ENCODE measurements at places on chromosomes 7 and 10.

DNA sequence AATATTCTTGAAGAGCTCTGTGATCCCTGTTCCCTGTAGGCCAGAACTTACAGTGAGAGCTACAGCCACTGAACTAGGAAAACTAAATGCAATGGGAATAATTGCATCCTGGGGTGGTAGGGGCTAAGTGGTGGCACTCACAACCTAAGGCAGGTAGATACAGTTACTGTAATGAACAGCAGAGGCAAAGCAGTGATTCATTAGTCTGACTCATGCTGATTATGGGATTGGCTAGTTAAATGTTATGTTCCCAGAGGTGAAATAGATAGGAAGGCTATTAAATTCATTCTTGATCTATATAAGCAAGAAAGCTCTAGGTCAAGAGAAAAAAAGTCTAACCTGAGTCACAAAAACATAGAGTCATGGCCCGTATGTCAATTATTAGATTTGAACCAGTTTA lies 173.1 kb upstream of the MALRD1 start:
- no peak for DNase-seq

GRCh38 chr7:54729107-54729506 lies 29.9 kb downstream of the SEC61G start:
- DNase-seq = no peak

DNA sequence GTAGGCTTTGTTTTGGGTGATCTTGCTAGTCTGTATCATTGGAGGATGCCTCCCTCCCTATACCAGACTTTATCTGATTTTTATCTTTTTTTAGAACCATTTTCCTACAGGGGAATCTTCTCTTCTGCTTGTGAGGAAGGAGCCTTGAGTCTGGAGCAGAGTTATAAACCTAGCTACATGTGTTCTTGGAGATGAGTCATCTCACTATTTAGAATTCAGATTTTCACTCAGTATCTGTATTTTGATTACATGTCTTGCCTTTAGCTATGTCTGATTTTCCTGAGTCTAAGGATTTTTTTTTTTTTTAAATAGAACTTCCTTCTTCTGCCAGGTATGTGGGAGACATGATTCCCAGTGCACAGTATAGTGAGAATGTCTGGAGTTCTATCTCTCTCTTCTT lies 211.6 kb upstream of the MBL2 start:
- DNase-seq = no peak

DNA sequence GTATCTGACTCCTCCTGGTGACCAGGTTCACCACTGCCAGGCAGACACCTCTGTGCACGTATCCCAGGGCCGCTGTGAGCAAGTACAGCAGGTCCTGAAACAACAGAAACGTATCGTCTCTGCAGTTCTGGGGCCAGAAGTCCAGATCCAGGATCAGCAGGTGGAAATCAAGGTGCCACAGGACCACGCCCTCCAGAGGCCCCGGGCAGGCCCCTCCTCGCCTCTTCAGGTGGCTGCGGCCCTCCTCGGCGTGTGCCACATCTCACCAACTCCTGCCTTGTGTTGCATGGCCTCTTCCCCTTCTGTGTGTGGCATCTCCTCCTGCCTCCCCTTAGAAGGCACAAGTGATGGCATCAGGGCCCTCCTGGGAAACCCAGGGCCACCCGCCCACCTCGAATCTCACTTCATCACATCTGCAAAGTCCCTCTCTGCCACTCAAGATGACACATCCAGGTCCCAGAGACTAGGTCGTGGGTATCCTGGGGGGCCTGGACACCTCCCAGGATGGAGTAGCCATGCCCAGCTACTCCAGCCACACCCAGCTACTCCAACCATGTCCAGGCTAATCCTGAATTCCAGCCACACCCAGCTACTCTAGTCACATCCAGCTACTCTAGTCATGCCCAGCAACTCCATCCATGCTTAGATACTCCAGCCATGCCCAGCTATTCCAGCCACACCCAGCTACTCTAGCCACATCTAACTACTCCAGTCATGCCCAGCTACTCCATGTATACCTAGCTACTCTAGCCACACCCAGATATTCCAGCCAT lies 52.6 kb upstream of the DNAAF5 start:
- no peak for DNase-seq

DNA sequence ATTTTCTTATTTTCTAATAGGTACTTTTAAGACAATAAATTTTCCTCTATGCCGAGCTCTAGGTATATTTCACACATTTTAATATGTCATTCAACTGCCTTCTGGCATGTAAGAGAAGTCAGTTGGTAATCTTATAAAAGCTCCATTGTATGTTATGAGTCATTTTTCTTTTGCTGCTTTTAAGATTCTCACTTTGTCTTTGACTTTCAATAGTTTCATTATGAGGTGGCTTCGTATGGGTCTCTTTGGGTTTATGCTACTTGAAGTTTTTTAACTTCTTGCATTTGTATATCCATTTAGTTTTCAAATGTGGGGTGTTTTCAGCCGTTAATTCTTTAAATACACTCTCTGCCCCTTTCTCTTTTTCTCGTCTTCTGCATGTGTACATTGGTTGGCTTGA lies 80.5 kb downstream of the ABCA13 start:
- DNase-seq = no peak

DNA sequence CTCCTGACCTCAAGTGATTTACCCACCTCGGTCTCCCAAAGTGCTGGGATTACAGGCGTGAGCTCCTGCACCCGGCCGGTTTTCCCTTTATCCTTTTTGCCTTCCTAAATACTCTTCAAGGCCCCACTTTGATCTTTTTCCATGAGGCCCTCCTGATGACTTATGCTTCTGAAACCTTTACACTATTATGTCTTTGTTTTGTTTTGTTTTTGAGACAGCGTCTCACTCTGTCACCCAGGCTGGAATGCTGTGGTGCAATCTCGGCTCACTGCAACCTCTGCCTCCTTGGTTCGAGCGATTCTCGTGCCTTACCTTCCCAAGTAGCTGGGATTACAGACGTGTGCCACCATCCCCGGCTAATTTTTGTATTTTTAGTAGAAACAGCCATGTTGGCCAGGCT lies 3.8 kb downstream of the STMP1 start:
- no peak for DNase-seq

- DNase-seq = no peak
Measured at GRCh38 chr7:141549582-141549981, 1.6 kb upstream of the AGK start.

DNA sequence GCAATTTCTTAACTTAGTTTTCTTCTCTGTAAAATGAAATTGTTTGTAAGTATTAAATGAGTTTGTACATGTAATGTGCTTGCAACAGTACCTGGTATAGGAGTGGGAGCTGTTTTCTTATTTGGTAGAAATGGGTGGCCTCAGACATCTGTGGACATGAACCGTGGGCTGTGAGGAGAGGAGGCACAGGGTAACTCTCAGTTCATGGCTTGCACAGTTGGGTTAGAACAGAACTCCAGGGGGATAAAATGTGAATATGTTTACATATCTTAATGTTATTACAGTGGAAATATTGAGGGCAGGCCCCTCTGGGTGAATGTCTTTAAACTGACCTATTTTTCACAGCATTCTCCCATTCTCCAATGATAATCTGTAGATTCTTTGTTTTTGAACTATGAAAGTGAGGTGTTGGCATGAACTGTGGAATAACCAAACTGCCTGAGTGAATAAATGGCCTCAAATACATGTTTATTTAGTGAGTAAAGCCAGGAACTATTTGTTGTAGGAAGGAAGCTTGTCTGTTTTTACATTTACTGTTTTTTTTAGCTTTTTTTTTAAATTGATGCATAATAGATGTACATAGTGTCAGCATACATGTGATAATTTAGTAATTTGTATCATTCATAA lies 2.6 kb downstream of the ABCA13 start:
- DNase-seq = no peak

DNA sequence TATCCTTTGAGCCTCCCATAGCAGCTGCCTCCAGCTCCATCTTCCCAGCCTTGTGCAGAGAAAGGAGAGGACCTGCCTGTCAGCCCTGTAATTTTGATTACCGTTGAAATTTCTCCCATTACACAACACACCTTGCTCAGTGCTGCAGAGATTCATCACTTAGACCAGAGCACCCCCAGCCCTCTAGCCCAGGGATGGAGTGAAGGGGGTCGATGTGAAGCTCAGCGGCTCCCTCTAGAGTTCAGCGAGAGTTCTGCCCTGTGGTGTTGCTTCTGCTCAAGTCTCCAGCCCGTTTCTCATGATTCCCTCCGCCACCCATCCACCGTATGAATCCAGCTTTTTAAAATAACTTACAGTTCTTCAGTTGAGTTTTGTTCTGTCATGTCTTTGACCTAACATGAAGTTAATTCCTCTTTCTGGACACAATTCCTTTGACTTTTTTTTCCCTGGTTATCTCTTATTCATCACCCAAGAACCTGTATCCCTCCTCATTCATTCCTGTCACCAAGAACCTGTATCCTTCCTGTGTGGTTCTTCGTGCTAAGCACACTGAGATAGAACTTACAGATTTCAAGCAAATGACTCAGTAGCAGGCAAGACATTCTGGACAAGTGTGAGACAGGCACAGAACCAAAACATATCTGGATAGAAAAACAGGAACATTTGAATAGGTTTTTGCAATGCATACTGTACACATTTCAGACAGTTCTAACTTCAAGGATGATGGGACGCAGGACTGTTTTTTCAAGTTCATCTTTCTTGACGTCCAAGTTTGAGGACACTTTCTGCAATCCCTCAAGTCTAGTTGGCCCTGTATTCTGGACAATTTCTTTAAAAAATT lies 35.0 kb upstream of the ZNF32 start:
- DNase-seq = no peak

DNA sequence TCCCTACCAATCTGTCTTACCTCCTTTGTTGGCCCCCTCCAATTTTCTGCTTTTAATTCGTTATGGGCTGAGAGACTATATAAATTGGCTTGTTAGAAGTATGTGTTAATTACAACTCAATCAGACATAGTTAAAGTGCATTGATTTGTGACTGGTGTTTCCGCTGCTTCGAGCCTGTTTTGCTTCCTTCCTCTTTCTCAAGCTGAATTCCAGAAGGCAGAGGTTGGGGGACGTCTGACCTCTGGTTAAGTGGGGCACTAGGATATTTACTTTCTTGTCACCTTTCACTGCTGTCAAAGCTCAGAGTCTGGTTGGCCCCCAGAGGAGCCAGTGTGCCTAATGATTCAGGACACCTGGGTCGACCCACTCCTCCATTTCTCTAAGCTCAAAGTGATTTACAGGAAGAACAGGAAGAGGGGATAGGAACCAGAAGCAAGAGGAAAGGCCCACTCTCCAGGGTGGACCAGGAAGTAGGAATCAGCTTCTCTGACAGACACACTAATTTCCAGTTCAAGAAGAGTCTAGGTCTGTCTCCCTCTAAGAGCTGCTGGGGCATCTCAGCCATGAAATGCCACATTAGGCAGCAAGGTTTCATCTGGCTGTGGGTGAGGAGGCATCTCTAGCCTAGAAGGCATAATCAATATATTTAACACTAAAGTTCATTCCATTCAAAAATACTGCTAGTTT lies 397.2 kb upstream of the NPVF start:
- DNase-seq = no peak

- DNase-seq = no peak
Measured at GRCh38 chr10:77398986-77399755, 238.4 kb downstream of the KCNMA1 start.

- DNase-seq = no peak
Measured at GRCh38 chr7:75931680-75932079, 16.7 kb downstream of the POR start.

DNA sequence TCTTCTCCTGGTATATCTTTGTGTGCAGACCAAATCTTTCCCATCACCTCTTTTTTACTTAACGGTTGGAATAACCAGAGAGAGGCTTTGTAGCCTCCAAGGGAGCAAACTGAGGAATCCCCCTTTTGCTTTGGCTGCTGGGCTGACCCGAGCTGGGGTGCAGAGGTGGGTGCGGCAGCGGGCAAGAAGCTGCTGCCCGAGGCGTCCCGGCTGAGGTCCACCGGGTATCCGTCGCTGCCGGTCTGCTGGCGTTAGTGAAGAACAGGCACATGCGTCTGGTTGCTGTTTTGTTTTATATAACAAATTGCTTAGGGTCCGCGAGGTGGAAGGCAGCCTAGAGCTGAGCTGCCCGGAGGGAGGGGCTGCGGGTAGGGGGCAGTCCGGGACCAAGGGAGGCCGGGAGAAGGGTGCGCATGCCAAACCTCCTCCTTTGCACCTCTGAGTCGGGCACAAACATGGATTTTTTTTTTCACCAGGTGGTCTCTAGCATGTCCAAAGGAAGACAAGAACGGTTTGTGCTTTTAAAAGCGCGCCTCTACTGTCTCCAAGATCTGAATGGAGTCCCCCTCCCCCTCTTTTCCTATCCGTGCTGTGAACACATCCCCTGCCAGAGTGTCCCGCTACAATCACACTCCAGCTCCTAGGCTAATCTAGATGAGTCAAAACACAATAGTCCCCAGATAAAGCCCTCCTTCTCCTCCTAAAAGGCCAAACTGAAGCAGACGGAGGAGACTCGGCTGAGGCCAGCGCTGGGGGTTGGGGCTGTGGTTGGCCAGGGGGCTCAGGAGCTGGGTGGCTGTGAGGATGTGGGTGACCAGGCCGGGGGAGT lies 6.8 kb upstream of the GATA3 start:
- DNase-seq = no peak

GRCh38 chr10:88659725-88660597 lies 4.3 kb upstream of the LIPF start:
- DNase-seq = no peak

- no peak for DNase-seq
Measured at GRCh38 chr7:15288741-15289140, 273.1 kb downstream of the AGMO start.

- no peak for DNase-seq
Measured at GRCh38 chr7:91083855-91084644, 180.2 kb upstream of the FZD1 start.

- no peak for DNase-seq
Measured at GRCh38 chr7:4703532-4703931, 21.4 kb downstream of the FOXK1 start.

- DNase-seq = no peak
Measured at GRCh38 chr10:121138112-121138860, 287.1 kb downstream of the WDR11 start.

DNA sequence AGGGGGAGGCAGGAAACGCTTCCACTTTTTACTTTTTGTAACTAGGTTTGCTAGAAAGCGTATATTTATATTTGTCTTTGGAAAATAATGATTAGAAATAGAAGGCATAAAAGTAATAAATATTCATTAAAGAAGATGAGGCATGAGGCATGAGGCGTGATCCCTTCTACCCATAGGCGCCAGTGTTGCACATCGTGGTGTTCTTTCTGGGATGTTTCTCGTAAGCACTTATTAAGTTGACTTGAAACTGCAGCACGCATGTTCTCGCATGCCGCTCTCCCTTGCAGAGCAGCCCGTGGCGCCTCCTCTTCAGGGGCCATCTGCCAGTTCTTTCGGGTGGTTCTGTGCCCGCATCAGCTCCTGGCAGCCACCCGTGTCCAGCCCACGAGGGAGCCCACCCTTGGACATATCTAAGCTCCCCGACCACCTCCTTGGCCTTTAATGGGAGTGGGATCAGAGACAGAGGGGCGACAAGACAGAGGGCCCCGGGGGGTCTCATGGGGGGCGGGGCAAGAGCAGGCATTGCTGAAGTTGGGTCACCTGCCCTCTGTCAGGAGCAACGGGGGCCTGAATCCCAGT lies 28.5 kb upstream of the CSGALNACT2 start:
- DNase-seq = no peak

- DNase-seq = no peak
Measured at GRCh38 chr10:77577666-77578229, 59.9 kb downstream of the KCNMA1 start.

GRCh38 chr10:58094985-58095718 lies 172.5 kb downstream of the IPMK start:
- DNase-seq = no peak

GRCh38 chr7:155274633-155275355 lies 22.9 kb upstream of the INSIG1 start:
- DNase-seq = no peak

- DNase-seq = no peak
Measured at GRCh38 chr7:85081392-85081791, 105.5 kb downstream of the SEMA3D start.

- DNase-seq = no peak
Measured at GRCh38 chr10:14063531-14064285, 267.0 kb downstream of the FRMD4A start.
